ENCODE measurements at places on chromosomes 13 and 19.
A peak's percentile ranks its signal among the peaks of the same experiment; 100 is the strongest.

- no peak for DNase-seq
Measured at GRCh38 chr13:88764103-88764502, 1092.9 kb downstream of the SLITRK5 start.

GRCh38 chr13:50586414-50587083 lies 256.9 kb downstream of the DLEU7 start:
- DNase-seq: no peak

DNA sequence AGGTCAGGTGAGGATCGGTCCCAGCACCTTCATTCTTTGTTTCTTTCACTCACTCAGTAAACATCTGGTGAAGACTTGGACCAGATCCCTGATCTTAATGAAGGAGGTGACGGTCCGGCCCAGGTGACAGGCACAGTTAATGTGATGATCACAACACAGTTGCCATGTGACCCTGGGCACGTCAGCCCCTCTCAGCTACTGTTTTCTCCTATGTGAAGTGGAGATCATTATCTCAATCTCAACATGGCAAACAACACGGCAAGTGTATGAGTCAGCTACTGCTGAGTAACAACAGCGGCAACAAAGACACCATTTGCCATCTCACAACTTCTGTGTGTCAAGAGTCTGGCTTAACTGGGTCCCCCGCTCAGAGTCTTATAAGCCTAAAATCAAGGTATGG lies 74.6 kb downstream of the GNG7 start:
- DNase-seq: no peak

DNA sequence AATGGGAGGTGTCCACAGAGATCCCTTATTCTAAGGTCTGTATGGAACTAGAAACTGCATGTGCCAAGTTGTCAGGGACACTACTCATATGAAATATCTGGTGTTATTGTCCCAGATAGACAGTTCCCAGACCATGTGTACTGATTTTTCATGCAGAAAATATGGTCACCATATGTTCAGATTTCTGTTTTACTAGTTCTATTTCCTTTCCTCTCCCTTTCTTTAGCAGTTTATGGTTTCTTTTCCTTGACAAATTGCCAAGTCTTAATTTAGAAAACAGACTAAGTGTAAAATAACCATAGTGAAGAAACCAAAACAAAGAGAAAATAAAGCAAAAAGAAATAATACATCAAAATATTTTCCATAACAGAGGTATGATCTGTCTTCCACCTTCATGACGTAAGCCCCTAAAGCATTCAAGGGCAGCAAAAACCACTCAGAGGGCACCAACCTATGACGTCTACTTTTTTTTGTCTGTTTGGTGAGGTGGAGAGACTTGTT lies 248.5 kb downstream of the KCTD12 start:
- no peak for DNase-seq

- peak; percentile 56 for DNase-seq
Measured at GRCh38 chr19:10654610-10655456, 687 bp downstream of the ILF3 start.

DNA sequence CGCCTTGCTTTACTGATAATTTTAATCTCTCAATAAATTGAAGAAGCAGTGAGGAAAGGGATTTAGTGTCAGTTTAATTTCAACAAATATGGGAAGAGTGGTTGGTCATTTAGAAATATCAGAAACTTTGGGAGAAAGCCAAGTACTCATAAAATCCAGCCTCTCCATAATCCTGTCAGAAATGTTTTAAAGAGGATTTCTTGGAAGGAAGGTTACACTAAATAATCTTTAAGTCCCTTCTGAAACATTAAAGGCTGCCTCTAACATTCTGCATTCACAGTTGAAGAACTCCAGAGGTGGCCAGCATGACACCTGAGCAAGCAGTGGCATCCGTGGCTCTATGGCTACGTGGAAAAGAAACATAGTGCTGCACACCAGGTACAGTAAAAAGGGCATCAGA lies 378.5 kb downstream of the ENOX1 start:
- DNase-seq: no peak

- DNase-seq: peak; percentile 77
Measured at GRCh38 chr19:48698046-48698445, 2.3 kb downstream of the FUT2 start.

- DNase-seq: no peak
Measured at GRCh38 chr13:65188721-65189120, 2041.4 kb downstream of the PCDH9 start.

- DNase-seq: no peak
Measured at GRCh38 chr19:38304352-38304865, 358 bp downstream of the C19orf33 start.

DNA sequence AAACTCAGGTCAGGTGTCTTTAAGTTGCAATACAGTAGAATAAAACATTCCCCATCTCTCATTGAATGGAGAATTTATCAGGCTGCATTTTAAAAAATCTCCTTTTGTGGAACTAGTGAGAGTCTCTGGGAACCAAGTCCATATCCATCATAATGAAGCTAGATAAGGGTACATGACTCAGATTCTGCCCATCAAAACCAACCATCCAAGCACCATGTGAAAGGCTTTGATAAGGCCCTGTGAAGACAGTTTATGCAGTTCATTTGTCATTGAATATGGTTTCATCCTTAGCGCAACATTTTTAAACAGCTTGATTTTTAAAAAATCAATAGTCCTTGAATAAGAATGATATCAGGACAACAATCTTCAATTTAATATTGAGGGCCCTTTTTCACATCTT lies 56.3 kb upstream of the DIAPH3 start:
- no peak for DNase-seq

GRCh38 chr13:45441633-45442032 lies 23.1 kb upstream of the COG3 start:
- peak; percentile 23 for DNase-seq

DNA sequence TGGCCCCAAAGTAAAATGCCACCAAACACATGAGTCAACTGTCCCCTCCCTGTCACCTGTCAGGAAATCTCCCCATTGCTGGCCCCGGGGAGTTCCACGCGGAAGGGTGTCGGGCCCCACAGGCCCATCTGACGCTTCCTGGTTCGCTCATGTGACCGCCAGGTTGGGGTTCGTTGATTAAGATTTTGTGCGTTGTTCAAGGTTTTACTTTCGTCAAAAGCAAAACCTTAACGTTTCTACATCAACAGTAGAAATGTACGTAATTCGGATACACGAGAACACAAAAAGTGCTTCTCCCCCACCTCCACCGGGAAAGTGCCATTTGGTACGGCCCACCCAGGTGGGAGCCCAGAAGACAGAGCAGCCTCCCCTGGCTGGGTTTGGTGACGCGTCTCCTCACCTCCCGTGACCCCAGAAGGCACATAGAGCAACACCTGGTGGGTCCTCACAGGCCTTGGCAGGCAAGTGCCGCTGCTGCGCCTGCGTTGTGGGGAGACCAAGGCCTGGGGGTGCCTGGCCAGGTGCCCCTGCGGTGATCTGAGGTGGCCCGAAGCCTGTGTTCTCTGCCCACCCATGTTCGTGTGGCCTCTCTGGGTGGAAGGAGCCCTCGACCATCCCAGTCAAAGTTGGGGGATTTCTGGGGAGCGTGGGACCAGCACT lies 161.6 kb downstream of the KDM4B start:
- no peak for DNase-seq

DNA sequence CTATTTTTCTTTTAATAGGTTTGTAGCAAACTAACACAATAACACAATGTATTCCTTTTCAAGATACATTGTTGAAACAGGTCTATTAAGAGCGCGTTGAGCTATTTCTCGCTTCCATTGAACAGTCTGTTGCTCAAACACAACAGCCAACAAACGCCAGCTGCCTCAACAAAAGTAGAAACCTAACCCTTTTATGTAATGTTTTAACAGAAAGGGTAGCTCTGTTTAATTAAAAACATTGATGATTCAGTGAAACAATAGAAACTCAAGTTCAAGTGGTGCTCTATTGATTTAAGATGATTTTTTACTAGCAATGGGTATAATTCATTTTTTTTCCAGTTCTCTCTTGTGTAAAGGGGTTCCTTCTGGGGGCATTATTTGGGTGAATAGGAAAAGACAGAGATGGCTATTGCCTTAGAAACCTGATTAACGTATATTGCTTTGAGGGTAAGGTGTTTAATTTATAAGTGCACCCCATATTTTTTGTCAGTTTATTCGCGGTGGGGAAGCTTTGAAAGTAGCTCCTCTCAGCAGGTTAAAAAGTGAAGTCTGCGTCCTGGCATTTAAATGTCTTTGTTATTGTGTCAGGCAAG lies 14.9 kb downstream of the ZIC2 start:
- DNase-seq: peak; percentile 22

DNA sequence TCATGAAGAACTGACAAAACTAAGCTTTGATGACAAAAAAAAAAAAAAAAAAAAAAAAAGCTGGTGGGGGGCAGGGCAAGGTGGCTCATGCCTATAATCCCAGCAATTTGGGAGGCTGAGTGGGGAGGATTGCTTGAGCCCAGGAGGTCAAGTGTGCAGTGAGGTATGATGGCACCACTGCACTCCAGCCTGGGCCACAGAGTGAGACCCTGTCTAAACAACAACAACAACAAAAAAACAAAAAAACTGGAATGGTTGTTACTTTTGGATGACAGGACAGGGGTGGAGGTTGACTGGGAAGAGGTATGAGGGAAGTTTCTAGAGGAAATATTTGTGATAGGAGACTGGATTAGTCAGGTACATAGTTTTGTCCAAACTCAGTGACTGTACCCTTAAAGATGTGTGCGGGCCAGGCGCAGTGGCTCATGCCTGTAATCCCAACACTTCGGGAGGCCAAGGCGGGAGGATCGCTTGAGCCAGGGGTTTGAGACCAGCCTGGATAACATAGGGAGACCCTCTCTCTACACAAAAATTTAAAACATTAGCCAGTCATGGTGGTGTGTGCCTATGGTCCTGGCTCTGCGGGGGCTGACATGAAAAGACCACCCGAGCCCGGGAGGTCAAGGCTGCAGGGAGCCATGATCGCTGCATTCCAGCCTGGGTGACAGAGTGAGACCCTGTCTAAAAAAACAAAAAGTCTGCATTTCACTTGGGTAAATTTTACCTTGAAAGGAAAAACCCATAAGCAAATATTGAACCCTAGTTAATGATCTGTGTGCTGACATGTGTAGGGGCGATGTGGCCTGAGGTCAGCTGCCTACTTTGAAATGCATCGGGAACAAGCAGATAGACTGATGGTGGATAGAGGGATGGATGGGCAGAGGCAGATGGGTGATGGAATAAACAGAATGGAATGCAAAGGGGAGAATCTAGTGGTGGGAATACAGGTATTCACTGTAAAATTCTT lies 37.0 kb downstream of the CERS4 start:
- no peak for DNase-seq

- peak; percentile 91 for DNase-seq
Measured at GRCh38 chr19:19064098-19064722, 416 bp downstream of the SLC25A42 start.

- peak; percentile 64 for DNase-seq
Measured at GRCh38 chr19:11378319-11379189, 4.1 kb downstream of the SWSAP1 start.

- no peak for DNase-seq
Measured at GRCh38 chr19:4993683-4994082, 24.8 kb downstream of the KDM4B start.

GRCh38 chr13:100439247-100439970 lies 149.2 kb downstream of the GGACT start:
- DNase-seq: no peak

DNA sequence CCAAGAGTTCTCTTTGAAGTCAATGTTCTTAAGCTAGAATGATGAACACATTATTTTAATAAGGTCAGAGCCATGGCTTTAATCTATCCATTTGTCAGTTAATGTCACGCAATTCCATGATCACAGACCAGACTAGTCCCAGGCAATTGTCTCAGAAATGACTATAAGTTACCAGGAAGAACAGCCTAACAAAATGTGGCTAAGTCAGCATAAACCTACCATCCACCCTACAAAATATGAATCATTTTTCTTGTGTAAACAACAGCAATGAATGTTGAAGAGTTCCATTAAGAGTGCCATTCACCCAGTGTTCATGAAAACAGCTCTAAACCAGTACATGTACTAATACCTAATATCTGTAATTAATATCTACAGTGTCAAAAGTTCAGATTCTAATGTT lies 127.5 kb downstream of the KCTD12 start:
- no peak for DNase-seq

GRCh38 chr19:39160523-39160861 lies 34.9 kb downstream of the PAK4 start:
- no peak for DNase-seq

DNA sequence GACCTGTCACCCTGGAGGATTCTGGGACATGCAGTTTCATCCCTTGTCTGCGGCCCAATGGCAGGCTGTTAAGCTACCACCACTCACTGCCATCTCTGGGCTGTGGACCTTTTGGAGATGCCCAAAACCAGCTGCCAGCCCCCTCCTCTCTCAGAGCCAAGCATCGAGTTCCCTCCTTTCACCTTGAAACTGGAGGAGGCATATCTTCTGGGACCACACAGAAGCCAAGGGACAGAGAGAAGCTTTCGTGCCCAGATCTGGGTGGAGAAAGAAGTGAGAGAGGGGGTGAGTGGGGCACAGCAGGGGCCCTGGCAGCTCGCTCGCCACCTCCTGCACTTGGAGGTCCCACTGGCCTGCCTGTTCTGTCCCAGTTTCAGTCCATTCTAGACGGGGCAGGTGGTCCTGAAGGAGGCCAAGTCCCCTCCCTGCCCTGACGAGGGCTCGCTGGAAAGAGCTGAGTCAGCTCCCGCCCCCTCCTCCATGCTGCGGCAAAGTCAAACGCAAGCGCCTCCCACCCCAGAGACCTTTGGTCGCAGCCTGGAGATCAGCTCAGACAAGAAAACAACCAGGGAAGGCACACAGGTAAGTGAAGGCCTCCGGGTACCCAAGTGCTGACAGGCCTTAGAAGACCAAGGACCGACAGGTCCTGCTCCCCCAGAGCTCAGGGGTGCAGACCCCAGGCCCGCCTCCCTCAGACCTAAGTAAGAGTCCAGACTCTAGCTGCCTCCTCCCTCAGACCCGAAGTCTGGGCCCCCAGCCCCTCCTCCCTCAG lies 3.8 kb downstream of the BCAT2 start:
- no peak for DNase-seq

DNA sequence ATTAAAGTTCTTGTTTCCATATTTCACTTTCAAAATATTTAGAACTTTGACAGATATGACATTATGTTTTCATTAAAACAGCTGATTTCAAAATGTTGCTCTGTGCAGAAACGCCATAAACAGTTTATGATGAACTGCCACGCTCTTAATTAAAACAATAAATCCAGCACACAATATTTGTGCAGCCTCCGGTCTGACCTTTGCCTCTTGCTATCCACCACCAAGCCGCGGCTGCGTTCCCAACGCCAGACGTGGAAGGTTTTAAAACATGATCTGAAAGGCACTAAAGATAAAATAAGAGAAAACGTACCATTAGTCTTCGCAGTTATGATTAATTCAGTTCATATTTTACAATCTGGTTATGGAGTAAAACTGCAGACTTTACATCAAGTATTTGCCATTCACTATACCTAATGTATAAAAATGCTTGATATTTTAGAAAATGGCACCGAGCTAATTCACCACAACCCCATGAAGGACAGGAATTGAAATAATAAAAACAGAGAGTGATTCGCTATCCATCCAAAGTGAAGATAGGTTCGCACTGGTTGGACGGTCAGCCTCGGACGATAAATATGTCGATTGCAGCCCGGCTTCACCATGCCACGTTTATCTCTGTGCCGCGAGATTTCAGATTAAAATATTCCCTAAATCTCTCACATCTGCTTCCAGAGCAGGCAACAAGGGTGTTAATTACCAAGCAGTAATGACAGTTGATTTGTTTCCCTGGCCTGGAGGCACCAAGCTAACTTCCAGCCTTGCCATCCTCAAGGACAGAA lies 103.3 kb upstream of the ZNF507 start:
- DNase-seq: no peak

- DNase-seq: no peak
Measured at GRCh38 chr13:76683854-76684253, 202.4 kb downstream of the KCTD12 start.

All from hematopoietic multipotent progenitor cell (in vitro differentiated cells).